ENCODE measurements at places on chromosomes 4 and X. TPM values are rescaled to one million over a fixed set of nuclear protein-coding genes. Genes with fewer than 3 reads are reported as not detected.

GRCh38 chr4:109332926-109333464 is 30.5 kb upstream of the COL25A1 start:
- DNase-seq, result no peak

GRCh38 chr4:41506130-41506529 is 31.8 kb upstream of the LIMCH1 start:
- no peak for DNase-seq

- no peak for DNase-seq
Measured at GRCh38 chr4:95231681-95232080, 317.1 kb downstream of the UNC5C start.

DNA sequence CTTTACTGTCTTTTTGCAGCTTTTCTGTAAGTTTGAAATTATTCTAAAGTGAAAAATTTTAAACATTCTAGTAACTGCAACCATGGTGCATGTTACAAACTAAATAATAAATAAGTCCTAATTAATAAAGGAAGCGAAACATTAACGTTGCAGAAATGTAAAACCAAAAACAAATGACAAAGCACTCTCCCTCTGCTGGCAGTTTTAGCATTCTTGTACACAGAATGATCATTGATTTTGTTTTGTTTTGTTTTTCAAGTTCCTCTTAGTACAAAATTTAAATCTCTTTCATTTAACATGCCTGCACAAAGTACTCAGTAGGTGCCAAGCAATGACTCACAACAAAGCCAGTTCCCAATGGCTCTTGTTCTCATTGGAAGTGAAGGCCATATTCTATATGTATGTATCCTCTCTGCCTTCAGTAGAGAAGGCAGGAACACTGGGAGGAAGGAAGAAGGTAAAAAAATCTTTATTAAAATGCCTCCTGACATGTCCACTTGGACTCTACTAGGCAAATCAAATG is 13.7 kb upstream of the TMSB4X start:
- DNase-seq, result no peak

- DNase-seq, result no peak
Measured at GRCh38 chr4:153008578-153009199, 72.6 kb downstream of the FHDC1 start.

GRCh38 chrX:5802391-5802790 is 426.3 kb downstream of the NLGN4X start:
- DNase-seq, result no peak

GRCh38 chr4:166012129-166013030 is 139.3 kb downstream of the TLL1 start:
- DNase-seq, result no peak

HPGD gene
- 84.3 TPM for total RNA-seq

NCAPG gene
- 0.38 TPM for total RNA-seq
